Uterus (tissue), 4 donors: ENCODE measurements at places on chromosomes 5 and 9. TPM values are rescaled to one million over a fixed set of nuclear protein-coding genes. Genes with fewer than 3 reads are reported as not detected.

DNA sequence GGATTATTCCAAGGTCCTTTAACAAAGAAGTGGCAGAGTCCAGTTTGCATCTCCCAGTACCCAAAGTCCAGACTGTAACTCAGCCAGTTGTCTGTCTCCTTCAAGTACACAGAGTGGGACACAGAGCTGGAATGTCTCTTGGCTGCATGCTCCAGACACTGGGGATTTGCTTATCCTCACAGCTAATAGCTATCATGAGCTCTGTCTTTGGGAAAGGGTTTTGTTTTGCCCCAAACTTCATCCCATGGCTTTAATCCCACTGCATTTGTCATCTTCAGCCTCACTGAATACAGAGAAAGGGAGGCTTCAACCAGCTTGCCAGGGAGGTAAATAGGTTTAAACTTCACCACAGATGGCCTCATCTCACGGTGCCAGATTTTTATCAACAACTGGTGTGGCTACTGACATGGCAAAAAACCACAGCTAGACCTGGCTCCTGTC is 412.2 kb upstream of the SLC24A2 start:
- no peak for DNase-seq

PCSK5 gene
- total RNA-seq, result 6.5 TPM

- no peak for DNase-seq
These were observed 30.2 kb downstream of the PAEP start for GRCh38 chr9:135591506-135592330.

- no peak for DNase-seq
These were observed 29.5 kb downstream of the S1PR3 start for GRCh38 chr9:89020754-89021153.

TMEM252 gene
- not detected for total RNA-seq

DNA sequence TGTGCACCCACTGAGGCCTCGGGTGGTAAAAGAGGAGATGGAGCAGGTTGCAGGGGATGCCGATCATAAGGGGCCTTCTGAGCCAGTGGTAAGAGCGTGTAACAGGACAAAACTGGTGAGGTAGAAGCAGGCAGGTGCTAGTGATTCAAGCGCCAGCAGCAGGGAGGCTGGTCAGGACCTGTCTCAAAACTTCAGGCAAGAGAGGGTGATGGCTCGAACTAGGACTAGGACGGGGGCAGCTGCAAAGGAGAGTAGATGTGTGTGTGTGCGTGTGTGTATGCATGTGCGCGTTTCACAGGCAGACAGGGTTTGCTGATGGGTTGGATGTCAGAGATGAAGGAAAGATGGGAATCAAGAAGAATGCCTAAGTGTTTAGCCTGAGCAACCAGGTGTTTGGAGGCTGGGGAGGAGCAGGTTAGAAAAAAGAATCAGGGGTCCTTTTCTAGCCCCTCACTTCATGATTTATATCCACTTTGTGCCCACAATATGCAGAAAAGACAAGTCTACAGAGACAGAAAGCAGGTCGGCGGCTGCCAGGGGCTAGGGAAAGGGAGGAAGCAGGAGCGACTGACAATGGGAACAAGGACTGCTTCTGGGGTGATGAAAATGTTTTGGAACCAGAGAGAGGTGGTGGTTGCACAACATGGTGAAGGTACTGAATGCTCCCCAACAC is 15.2 kb downstream of the HRH2 start:
- DNase-seq, result no peak

GRCh38 chr5:140182803-140183367 is 7.9 kb downstream of the CYSTM1 start:
- no peak for DNase-seq

NTRK2 gene
- 23.2 TPM for total RNA-seq

DNA sequence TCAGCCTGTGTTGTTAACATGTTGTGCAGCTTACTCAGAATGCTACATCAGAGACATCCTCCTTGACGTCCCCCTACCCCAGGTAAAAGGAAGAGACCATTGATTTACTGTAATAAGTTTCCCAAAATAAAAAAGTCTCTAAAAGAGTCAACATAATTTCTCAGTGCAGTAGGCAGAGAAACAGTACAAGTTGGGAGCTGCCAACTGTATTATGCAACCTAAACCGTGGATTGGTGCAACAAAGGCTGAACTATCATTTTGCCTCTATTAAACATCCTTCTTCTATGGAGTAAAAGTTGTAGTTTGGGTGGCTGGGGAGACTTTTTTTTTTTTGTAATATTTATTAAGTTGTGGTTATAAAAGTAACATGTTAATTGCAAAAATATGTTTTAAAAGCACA is 208.0 kb downstream of the NR3C1 start:
- DNase-seq, result no peak

- DNase-seq, result peak; percentile 40
These were observed 117.8 kb downstream of the MAST4 start for GRCh38 chr5:66713998-66714397.

GRCh38 chr5:180289966-180290365 is 1.9 kb downstream of the MAPK9 start:
- DNase-seq, result no peak

DNA sequence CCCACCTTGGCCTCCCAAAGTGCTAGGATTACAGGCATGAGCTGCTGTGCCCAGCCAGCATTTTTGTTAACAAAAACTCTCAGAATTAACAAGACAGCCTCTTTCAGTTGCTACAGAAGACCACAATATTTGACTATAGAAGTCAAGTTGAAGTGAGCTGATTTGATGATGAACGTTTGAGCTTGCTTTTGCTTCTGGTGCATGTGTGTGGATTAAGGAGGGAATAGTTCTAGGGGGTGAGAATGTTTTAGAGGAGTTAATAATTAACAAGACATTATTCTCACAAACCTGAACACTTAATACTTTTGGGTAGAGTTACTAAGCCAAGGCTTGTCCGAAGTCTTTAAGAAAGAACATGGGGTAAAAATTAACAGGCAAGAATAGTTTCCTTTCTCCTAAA is 191.6 kb downstream of the TENT4A start:
- DNase-seq, result no peak

FBLL1 gene
- total RNA-seq, result not detected

CACFD1 gene
- 21.6 TPM for total RNA-seq

ACOT12 gene
- total RNA-seq, result not detected

- peak; percentile 13 for DNase-seq
These were observed 9.0 kb upstream of the AK1 start for GRCh38 chr9:127886401-127886972.

TLR4 gene
- total RNA-seq, result 29.5 TPM
